ENCODE measurements at places on chromosomes 16 and 17.
A peak's percentile ranks its signal among the peaks of the same experiment; 100 is the strongest.

- no peak for DNase-seq
Observed at GRCh38 chr17:17565471-17566339, 25.8 kb downstream of the PEMT start.

- DNase-seq = no peak
Observed at GRCh38 chr17:49703557-49704277, 4.0 kb downstream of the SLC35B1 start.

GRCh38 chr17:39153599-39154051 lies 2.2 kb upstream of the PLXDC1 start:
- peak; percentile 96 for DNase-seq

- DNase-seq = no peak
Observed at GRCh38 chr17:21171970-21172510, 41.9 kb downstream of the TMEM11 start.

- no peak for DNase-seq
Observed at GRCh38 chr17:61399131-61400065, at the start of gene TBX2. Gene TBX2 (plus strand): TSS chr17:61399843. CDS start chr17:61400177, 334 bp downstream.

DNA sequence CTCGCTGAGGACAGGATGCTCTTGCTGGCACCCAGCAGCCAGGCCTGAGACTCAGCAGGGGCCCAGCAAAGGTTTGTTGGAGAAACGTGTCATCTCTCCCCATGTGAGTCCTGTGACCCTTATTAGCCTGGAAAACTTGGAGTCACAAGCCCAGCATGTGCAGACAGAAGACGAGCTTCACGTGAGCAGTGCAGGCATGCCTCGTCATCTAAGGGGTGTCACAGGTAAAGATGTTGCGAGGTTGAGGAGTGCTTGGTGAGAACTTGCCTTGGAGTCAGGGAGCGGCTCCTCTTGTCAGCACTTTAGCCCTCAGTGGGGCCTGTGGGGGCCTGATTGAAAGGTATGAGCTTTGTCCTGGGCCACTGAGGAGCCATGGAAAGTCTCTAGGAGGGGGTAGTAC lies 2.1 kb upstream of the CTRL start:
- DNase-seq = no peak

- no peak for DNase-seq
Observed at GRCh38 chr17:57412520-57413096, 156.3 kb downstream of the MSI2 start.

All from stimulated activated CD4-positive, alpha-beta T cell treated with anti-CD3 and anti-CD28 coated beads, Interleukin-4, amount 100 ng/mL, for 48 hours (primary cell).